ENCODE measurements at places on chromosomes 4 and X. TPM values are rescaled to one million over a fixed set of nuclear protein-coding genes. Genes with fewer than 3 reads are reported as not detected.

- no peak for DNase-seq
Observed at GRCh38 chrX:96027407-96027806, 657.2 kb upstream of the DIAPH2 start.

DNA sequence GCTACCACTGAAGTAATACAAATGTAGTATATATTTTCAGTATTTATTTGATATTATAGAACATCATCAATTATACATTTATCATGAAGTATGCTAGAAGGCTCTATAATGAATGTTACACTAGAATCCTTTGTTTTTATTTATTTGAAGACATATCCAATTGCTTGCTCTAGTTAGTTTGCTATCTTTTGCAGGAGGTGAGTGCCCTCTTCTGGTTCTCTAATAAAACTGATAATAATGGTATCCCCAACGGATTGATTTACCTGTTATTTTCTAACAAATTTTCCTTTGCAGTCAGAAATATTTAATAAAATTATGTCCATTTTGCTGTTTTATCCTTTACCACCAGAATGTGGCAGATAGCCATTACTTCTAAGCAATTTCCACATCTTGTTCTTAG, 274.3 kb upstream of the TACR3 start:
- peak; percentile 71 for DNase-seq

DNA sequence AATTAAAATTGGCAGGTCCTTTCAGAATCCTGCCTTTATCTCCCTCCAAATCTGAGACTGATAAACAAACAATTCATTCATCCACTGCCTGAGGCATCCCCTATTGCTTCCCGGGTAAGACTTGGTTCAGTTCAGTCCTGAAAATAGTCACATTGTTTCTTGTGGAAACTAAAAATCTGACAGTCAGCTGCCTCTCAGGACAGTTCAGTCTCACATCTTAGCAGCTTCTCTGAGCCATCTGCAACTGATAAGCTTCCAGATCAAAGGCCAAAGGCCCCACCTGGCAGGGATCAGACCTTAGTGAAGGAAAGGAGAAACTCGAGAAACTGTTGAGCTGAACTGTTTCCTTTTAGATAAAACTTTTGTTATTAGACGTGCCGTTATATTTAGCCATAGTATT, 264.5 kb downstream of the IL15 start:
- no peak for DNase-seq

GRCh38 chr4:40630335-40631021, 814 bp upstream of the RBM47 start:
- DNase-seq, result no peak

DNA sequence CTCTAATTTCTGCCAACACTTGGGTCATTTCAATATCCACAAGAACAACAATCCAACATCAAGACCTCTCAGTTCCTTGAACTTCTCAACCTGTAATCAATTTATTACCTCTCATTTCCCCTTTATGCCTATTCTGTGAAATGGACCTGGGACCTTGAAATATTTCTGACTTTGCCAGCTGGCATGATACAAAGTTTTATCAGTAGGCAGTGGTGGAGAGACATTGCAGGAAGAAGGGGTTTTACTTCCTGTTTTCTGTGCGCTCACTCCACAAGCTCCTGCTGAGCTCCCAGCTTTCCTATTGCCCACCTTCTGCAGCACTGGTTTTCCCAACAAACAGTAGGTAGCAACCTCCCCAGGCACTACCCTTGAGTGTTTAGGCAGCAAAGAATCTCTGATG, 3.5 kb upstream of the ARHGEF6 start:
- no peak for DNase-seq

Gene GUCY1B1
- total RNA-seq, result not detected

DNA sequence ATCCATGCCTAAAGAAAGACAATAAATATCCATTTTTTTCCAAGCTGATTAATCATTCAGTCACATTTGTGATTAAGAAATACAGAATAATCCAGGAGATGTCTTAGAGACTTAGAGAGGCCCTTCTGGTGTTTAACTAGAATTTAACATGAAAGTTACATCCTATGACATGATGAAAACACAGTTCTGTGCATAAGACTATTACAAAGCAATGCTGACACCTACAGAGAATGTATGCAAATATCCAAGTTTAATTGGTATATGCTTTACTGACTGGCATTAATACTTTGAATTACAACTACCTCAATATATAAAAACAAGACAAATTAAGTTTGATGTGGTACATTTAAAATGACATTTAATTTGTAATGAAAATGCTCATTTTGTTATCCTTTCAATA, 17.8 kb upstream of the TLL1 start:
- DNase-seq, result no peak

DNA sequence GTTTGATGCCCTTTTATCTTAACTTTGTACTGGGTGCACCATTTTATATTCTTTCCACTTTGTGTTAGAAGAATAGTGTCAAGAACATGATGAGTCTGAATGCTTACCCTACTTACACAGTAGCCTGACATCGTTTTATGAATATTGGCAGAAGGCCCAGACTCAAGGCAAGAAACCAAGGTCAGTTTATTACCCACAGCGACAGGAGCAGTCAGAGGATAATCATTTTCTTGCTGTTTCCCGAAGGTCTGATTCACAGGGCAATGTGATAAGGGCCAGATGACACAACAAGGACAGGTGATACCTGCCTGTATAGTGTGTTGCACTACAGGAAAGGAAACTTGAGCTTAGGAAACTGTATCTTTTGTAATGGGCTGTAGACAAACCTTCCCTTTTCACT, 417.4 kb downstream of the SPOCK3 start:
- peak; percentile 51 for DNase-seq

Gene FRG2
- total RNA-seq, result not detected

Gene XKRX
- total RNA-seq, result 0.26 TPM

Gene MAGEB1
- not detected for total RNA-seq

DNA sequence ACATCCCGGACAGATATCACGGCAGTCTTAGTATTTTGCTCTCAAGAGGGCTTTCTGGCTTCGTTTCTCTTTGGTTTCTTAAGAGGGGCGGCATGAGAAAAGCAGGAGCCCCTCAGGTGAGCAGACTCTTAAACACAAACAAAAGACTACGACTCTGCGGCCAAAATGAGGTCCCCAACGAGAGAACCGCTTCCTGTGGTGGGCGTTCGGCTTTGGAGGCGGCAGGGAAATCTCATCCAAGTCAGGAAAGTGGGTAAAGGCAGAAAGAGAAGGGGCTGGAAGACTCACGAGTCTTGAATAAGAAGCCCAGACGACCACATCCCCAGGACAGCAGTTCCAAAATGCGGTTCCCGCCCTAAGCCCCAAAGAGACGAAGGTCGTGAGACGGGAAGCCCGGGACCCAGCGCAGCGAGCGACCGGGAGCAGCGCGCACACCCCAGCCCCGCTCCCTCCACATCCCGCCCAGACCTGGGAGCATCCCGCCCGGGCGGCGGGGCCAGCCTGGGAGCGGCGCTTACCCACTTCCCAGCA, 409 bp downstream of the UGDH start:
- no peak for DNase-seq

DNA sequence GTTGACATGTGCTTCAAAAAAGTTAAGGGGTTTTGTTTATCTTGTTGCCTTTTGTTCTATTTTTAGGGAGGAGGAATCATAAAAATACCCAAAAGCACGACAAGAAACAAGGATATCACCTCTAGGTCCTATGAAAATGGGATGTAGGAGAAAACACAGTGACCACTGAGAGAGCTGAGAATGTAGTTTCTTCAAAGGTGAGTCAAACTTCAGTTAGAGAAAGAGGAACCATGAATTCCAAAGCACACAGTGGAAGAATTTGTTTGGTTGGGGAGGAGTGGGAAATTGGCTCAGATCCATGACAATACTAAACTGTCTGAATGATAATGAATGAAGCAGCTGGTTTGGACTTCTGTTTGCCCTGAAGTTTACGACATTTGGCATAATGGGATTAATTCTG, 19.1 kb upstream of the FRYL start:
- DNase-seq, result no peak

DNA sequence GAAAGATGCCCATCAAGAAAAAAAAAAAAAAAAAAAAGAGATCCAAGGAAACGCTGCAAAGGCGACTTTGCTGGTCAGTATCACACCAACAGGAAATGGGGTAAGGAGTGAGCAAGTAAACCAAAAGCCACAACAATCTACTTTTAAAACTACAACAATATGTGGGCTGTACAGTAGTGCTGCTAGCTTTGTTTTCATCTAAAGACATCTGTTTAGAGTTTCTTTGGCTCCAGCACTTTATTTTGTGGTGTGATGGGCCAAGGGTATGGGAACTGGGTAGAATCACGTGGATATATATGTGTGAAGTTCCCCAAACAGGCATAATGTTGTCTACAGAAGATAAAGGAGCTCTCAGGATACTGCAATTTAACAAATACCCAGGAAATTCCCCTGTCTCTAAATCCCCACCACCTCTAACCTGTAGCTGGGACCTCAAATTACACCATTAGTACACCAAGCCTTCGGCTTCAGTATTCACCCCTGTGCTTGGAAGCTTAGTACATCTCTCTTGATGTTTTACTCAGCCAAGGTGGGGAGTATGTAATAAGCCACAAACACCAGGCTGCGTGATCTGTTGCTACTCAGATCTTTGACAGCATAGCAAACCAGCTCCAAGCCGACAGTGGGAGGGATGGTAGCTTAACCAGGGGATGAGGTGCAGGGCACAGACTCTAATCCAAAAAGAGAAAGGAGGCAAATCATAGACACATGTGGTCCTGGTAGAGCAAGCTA, 207.9 kb downstream of the HS6ST2 start:
- no peak for DNase-seq

Gene ASB9
- total RNA-seq, result 0.68 TPM

DNA sequence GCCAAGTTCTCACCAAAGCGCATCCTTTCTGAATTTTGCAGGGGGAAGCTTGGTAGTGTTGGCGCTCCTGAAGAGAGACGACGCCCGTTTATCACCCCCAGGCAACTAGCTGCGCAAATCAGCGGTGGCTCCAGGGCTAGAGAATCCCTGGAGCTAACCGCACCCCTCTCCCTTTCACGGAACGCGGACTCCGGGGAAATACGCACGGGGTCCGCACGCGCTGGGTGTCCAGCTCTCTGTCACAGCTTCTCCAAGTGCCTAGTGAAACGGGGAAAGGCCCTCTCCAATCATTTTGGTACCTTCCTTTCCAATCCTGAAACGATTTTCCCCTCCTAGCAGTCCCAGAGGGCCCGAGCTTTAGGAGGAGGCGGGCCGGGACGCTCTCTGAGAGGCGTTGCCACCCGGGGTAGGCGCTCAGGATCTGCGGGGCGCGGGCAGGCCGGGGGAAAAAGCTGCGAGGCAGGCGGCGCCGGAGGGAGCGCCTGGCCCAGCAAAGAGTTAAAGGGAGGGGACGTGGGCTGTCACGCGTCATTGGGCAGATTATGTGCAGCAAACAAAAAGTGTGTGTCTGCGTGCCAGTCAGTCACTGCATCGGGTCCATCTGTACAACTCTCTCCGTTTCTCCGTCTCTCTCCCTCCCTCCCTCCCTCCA, at the start of gene PRDM8:
PRDM8 (plus strand) TSS at position 582 of the 652 bp plus-strand sequence. CDS start 2,578 bp downstream, outside the sequence.
- no peak for DNase-seq

DNA sequence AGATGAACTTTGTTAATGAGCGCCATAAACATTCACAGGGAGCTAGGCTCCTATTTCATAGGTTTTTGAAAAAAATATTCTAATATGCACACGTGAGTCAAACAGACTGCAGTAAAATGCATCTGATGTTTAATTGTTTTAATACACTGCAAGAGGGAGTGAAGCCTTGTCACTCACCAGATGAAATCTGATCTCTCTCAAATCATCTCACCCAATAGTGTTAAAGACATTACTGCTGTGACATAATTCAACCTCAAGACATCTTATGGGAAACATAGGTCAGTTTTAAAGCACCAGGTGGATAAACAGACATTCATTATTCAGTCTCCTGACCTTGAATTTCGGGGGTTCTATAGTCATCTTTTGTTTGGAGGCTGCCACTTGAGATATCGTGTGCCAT, 148.3 kb downstream of the MAML3 start:
- peak; percentile 33 for DNase-seq

Gene F8A1
- total RNA-seq, result 10.4 TPM

DNA sequence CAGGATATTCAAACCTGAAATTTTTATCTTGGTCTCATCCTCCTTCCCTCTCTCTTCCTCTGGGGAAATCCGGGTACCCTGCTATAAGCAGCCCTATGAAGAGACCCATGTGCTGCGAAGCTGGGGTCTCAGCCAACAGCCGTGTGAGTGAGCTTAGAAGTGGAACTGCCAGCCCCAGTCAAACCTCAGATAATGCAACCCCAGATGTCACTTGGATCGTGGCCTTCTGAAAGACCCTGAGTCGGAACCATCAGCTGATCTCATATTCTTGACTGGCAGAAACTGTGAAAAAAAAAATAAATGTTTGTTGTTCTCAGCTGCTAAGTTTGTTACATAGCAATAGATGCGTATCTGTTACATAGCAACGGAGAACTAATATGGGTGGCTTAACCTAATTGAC, 198.1 kb upstream of the NPY2R start:
- DNase-seq, result no peak

GRCh38 chr4:2321279-2322196, 59.6 kb upstream of the MXD4 start:
- DNase-seq, result no peak

Gene PPP4R3C
- total RNA-seq, result not detected

DNA sequence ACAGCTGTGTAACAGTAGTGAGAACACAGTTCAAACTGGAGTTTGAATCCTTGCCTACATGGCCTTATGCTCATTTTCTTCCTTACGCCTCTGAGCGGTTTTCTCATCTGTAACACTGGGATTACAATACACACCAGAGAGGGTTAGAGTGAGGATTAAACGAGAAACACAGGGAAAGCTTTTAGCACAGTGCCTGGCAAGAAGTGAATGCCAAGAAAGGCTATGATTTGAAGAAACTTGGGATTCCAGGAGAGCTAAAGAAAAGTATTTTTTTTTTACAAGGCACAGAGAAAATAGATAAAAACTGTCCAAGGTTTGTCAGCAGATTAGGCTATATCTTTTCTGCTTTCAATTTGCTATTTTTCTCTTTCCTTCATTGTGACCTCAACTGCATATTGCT, 246.4 kb downstream of the FBXW7 start:
- DNase-seq, result no peak

GRCh38 chr4:95142932-95143331, 385.2 kb downstream of the BMPR1B start:
- no peak for DNase-seq

All from MCF 10A (cell line).